Cortex of kidney (tissue), 1 donor: ENCODE measurements at places on chromosomes 5 and 9.

DNA sequence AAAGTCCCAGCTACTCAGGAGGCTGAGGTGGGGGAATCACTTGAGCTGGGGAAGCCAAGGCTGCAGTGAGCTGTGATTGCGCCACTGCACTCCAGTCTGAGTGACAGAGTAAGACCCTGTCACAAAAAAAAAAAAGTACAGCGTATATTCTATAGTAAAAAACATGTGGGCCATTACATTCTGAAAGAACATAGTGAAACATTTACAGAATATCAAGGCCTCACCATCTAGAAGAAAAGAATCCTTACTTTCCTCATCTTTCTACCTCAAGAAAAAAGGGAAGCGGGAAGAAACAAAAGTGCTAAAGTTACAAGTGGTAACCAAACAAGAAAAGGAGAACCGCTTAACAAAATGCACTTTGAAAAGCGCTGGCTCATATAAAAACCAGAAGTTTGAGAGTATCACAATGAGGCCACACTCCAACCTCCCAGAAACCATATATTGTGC, 5.7 kb upstream of the SYK start:
- DNase-seq: no peak

- DNase-seq: no peak
Measured at GRCh38 chr9:132849185-132849706, 28.8 kb downstream of the AK8 start.

- DNase-seq: no peak
Measured at GRCh38 chr5:56984445-56984844, 32.5 kb upstream of the MIER3 start.

DNA sequence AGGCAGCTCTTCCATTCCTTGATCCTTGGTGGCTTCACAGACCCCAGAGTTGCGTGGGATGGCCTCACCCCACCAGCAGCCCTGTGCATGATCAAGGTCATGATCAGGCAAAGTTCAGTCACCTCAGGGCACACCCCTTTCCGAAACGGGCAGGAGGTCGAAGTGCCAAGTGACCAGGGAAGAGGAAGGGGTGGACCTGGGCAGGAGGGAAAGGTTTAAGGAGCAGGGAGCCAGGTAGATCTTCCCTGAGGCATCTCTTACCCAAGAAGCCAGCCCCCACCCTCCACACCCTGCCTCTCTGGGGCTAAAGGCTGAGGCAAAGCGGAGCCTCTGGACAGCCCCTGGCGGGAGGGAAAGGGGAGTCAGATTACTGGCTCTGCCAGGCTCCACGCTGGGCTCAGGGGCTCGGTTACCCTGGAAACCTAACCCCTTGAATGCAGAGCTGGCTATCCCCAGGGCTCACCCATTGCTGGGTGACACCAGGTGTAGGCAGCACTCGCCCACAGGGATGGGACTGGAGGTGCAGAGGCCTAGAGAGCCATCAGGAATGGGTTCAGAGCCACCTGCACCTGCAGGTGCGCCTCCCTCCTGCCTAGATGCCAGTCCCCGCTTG, 3.6 kb downstream of the MGAT4B start:
- no peak for DNase-seq

DNA sequence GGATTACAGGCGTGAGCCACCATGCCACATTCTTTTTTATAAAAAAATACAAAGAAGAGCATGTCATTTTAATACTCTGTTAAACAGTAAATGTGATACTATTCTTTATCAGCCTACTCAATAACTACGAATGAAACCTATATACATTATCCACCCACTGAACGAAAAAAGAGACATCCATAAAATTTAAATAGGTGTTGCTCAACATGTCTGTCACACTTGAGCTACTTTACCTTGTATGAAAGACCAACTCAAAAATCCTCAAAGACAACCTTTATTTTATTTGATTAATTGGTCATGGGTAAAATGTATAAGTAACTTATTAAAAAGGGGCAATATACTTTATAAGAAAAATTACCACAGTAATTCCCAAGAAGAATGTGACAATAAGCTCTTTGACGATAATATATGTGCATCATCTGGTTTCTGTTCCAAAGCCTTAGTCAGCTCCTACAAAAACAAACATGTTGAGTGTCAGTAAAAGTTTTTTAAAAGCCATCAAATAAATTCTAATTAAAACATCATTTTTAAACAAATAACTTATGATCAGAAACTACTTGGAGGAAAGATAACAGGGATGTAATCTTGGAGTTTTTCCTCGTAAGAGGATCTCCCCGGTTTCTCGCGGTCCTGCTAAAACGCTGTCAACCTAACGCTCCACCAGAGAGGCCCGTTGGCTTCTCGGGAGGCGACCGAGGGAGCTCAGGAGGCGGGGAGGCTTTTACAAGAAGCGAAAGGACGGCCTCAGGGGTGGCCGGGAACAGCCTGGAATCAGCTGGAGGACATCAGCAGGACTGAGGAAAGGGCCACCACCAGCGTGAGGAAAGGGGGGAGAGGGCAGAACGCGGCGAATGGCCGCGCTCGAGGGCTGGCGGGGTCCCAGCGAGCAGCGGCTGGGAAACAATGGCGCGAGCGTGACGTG, 13.5 kb upstream of the ANKRD18B start:
- no peak for DNase-seq

DNA sequence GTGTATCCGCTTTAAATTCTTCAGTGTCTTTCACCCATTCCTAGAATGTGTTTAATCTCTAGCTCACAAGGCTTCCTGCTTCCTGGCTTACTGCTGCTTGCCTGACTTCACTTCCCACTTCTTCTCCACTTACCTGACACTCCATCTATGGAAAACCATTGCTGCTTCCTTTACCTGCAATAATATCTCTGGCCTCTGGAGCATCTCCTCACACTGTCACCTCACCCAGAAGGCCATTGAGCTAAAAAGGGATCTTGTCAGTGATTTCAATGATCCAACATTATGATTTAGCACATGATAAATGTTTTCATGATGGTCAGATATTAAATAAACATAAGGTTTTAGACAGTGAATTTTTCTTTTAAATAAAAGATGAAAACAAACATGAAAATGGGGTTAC, 281.1 kb downstream of the MRPS30 start:
- no peak for DNase-seq

GRCh38 chr5:62395210-62395950, 8.3 kb downstream of the DIMT1 start:
- no peak for DNase-seq

- no peak for DNase-seq
Measured at GRCh38 chr5:127024821-127025220, 5.5 kb downstream of the MARCHF3 start.

DNA sequence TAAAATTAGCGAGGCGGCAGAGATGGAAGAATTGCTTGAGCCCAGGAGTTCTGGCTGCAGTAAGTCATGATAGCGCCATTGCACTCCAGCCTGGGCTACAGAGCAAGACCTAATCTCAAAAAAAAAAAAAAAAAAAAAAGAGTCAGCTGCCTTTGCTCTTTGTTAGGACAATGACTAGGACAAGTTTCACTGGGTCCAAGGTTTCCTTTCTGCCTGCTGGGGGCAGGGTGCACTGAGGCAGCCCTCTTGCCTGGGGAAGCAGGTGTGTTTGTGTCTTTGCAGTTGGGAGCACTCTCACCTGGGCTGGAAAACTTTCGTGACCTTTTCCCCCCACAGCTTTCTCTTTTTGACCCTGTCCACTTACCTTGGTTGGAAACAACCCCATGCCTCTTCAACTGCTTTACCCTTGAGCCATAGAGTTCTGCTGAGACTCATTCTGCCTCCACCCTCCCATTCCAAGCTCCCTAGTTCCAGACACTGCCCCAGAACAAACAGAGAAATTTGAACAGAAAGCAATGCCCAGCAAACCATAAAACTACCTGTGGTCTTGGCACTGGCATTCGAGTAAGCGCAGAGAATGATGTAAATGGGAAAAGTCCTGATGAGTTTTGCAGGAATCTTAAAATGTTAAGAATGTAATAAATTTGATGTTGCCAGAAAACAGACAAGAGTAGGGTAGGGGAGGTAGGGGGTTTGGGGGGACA, 17.0 kb upstream of the MYO10 start:
- no peak for DNase-seq

DNA sequence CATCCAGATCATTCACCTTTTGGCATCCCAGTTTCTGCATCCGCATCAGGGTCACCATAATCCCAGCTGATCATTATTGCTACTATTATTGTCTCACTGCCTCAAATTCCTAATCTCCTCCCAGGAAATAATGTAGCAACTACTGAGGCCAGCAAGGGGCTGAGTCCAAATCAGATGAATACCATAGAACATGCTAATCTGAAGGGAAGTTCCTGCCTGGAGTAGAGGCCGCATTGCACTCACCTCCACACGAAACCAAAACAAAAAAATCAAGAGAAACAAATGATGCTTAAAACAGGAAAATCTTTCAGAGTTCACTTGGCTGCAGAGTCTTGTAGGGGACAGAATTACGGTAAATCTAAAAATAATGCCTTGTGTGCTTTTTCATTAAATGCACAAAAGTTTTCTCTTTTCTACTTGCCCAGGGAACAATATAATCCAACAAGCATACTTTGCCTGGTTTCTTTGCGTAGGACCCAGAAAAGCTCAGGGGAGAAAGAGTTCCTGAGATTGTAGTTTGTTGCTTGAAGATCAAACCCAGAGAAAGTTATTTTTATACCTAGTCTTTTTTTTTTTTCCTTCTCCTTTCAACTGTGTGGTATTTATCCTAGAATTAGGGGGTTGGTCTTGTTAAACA, 87.7 kb upstream of the KLF4 start:
- no peak for DNase-seq

DNA sequence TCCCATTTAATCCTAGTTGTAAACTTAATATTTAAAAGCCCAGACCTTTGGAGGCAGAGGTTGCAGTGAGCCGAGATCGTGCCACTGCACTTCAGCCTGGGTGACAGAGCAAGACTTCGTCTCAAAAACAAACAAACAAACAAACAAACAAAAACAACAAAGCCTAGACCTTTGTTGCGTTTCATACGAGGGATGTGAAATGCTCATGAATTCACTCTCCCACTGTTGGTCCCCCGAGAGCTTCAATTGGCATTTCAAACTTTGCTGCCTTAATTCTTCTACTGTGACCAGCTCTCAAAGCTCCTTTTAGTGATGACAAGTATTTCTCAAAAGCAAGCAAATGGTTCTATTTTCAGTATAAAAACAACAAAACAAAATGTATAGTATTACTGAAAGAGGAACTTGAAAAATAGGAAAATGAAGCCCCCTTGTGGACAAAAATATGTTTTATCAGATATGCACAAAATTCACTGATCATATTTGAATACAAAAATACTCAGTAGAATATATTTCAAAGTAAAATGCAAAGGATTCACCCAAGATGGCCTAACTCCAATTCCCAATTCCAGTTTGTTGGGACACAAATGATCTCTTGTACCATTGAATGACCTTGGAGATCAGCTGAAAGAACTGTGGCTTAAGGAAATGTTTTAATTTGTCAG, 140.4 kb downstream of the ESM1 start:
- DNase-seq: no peak

DNA sequence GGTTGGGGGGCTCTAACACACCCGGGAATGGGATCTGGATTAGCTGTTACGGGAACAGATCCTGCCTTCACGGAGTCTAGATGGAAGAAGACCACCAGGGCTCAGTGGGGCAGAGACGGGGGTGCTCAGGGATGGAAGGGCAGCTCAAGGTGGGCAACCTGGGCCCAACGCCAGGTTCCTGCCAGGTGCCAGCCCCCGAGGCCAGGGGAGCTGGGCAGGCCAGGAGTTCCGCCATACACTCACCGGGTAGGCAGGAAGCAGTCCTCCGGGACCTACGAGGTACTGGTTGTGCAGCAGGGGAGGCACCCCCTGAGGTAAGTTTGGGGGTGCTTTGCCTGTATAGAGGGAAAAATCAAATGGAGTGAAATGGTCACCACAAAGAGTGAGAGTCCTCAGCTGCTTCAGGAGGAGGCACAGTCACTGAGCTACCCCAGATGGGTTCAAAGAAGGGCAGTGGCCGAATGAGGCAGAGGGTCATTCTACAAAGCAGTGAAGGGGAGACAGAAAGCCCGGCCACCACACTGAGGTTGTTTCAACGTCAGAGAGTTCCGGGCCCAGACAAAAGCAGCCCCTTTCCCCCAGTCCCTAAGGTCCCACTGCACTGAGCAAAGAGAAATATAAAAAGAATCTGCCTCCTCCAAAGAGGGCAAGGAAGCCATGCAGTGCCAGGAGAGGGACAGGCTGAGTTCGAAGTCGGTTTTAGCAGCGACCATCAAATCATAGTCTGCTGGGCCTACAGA, 110.0 kb downstream of the UBE2R2 start:
- no peak for DNase-seq

GRCh38 chr9:133619791-133620190, 10.6 kb upstream of the FAM163B start:
- DNase-seq: no peak

- no peak for DNase-seq
Measured at GRCh38 chr9:131727795-131728545, 11.9 kb downstream of the RAPGEF1 start.

- no peak for DNase-seq
Measured at GRCh38 chr5:140833993-140834392, at the start of gene PCDHA7. TSS of gene PCDHA7 (plus strand) at chr5:140834269. CDS start at chr5:140834384, 115 bp downstream.

- DNase-seq: no peak
Measured at GRCh38 chr9:83433846-83434245, 104.4 kb downstream of the FRMD3 start.

DNA sequence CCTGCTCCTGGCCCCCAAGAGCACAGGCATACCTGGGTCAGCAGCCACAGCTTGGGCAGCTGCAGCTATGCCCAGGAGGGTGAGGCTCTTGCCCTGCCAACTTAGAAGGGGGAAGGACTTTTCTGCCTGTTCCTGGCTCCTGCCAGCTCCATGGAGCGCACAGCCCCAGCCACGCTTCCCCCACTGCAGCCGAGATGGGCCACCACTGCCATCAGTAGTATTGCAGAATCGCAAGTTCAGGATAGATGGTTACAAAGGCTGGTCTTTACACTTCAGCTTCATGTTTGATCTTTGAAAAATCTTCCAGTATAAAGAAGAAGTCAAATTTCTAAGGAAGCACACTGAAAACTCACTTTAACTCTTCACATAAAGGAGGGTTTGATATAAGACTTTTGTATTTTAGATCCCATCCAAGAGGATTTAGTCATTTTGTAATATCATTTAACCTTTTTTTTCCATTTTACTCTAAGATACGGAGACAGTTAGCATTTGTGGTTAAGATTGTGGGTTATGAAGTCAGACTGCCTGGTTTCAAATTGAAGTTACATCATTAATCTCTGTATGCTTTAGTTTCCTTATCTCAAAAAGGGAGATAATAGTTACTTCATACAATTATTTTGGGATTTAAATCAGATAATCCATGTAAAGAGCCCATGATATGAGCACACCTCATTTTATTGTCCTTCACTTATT, 81.8 kb downstream of the NLN start:
- DNase-seq: no peak

DNA sequence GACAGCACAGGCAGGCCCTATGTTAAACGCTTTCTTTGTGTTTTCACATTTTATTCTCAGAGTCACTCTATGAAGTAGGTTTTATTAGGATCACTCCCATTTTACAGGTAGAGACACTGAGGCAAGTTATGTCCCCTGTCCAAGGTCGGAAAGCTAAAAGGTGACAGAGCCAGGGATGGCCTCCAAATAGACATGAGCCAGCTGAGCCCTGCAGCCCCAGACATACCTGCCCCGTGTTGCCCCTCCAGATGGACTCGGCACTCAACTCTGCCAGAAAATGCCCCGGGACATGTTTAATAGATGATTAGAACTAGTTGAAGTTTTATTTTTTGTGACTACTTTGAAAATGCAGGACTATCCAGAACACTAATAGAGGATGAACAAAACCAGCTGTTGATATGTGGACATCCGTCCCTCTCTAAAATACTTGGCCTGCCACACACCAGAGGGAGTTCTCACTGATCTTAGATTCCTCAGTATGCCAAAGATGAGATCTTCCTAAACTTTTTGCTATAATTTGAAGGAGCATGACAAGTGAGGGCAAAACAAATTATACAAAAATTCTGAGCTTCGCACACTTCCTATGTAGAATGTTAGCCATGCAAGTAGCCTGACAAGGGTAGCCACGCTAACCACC, 258.6 kb upstream of the ADAMTS16 start:
- no peak for DNase-seq
